NCI-H2081 treated with DMSO at 0.1 percent for 48 hours (cell line): ENCODE measurements at places on chromosomes 6 and 20.

- DNase-seq: no peak
These were observed 126.6 kb upstream of the RIN2 start for GRCh38 chr20:19631410-19631809.

DNA sequence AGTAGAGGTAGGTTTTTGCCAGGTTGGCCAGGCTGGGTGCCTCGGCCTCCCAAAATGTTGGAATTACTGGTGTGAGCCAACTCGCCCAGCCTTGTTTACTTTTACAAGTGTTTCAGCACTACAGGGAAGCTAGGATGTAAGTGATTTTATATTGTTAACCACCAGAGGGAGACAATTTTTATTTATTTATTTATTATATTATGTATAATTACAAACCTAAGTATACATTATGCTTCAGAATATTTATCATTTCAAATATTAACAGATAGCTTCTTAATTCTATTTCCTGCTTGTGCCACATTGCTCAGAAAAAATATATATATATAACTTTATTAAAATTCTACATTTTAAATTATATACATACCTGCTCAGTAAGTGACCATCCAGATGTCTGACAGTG, 9.8 kb downstream of the MMUT start:
- DNase-seq: no peak

GRCh38 chr6:100382031-100382430, 82.7 kb downstream of the SIM1 start:
- no peak for DNase-seq

DNA sequence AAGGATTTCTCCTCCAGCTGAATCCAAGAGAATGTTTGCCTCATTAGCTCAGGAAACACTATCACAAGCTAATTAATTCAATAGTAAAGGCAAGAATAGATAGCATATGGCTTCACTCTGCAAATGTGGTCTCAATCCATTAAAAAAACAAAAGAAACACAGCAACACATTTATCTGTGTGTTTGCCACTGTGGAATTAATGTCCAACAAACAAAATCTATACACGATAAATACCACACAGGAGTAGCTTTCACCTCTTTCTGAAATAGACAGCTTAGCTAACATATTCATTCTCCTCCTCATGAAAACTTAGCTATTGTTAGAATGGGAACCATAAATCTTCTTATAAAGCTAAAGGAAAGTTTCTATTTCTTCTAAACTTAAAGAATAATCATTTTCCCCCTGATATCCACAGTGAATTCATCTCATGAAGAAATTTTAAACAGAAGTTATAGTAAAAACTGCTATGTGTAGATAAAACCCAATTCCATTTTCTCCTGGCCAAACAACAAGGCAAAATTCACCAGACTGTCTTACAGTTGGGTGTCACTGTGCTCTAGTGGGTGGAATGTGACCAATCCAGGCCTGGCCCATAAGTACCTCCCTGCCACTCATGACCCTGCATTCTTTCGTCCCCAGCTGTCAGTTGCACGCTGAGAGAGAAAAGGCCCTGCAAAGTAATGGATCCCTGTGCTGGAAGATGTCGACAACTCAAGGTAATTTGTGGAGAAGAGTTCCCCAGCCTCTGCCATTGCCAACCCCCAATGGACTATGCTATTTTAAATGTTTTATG, 92.9 kb upstream of the NRSN1 start:
- DNase-seq: no peak
